Endothelial cell (in vitro differentiated cells): ENCODE measurements at places on chromosomes 2 and 18. TPM values are rescaled to one million over a fixed set of nuclear protein-coding genes. Genes with fewer than 3 reads are reported as not detected.

REG3G gene
- not detected for total RNA-seq

TDRD15 gene
- 0.05 TPM for total RNA-seq

KIF5C gene
- 50.6 TPM for total RNA-seq

KRCC1 gene
- total RNA-seq = 18.0 TPM

ORC4 gene
- 41.3 TPM for total RNA-seq

DTNA gene
- total RNA-seq = 17.9 TPM

DNA sequence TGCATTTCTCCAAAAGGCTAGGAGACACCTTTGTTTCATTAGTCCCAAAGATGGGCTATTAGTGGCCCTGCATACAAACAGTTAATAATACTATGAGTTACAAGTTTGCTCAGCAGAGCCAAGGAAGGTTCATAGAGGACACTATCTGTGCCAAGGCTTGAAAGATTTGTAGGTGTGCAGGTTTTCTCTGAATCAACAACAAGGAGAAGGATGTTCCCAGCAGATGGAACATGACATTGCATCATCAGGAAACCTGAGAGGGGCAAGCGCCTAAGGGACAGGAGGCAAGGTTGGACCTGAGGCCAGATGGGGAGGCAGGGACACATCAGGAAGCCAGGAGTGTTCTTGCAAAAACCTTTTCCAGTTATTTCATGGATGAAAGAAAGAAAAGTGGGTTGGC lies 35.4 kb upstream of the STK17B start:
- DNase-seq = no peak

DNA sequence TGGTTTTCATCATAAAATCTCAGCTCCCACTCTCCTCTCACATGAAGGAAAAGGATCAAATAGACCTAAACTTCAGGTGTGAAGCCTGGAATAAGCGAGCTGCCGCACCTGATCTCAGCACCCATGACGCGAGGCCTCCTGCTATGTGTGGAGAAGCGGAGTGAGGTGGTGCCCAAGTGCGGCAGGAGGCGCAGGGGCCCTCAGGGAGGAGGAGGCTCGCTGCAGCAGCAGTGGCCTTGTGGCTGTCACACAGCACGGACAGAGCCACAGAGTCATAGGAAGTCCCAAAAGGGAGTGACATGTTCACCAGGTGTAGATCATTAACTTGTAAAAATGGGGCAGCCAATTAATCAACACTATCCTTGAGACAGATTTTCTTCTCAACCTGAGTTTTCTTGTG lies 9.1 kb downstream of the SCLY start:
- no peak for DNase-seq

- DNase-seq = no peak
Observed at GRCh38 chr2:54332386-54332785, 76.4 kb upstream of the TSPYL6 start.

- no peak for DNase-seq
Observed at GRCh38 chr2:120857931-120858330, 122.3 kb downstream of the GLI2 start.

- no peak for DNase-seq
Observed at GRCh38 chr2:111053825-111054515, 66.7 kb upstream of the BCL2L11 start.

- no peak for DNase-seq
Observed at GRCh38 chr2:221405521-221405920, 166.6 kb downstream of the EPHA4 start.

DNA sequence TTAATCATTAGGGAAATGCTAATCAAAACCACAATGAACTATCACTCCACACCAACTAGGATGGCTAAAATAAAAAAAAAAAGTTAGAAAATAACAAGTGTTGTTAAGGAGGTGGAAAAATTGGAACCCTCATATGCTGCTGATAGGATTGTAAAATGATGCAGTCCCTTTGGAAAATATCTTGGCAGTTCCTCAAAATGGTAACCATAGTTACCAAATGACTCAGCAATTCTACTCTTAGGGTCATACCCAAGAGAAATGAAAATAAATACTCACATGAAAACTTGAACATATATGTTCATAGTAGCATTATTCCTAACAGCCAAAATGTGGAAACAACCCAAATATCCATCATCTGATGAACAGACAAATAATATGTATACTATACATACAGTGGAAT lies 15.7 kb upstream of the ACVR2A start:
- no peak for DNase-seq

DNA sequence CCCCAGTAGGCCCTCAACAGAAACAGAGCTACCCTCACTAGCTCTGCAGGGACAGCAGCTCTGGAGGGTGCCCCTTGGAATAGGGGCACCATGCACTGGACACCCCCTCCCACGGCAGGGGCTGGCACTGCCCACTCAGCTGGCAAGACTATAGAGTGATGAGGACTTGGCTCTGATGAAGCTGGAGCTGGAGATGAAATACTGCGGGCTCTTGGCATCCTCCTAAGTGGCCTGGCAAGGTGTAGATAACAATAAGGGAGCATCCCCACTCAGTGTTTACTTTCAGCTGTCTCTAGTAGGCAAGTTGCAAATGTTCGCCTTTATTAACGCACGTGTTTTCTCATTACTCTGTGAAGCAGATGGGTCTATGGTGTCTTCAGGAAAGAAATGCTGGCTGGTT lies 92.7 kb downstream of the PDCL3 start:
- no peak for DNase-seq

GRCh38 chr2:3201281-3201680 lies 176.3 kb downstream of the EIPR1 start:
- no peak for DNase-seq

- no peak for DNase-seq
Observed at GRCh38 chr2:221380062-221380461, 192.0 kb downstream of the EPHA4 start.

GRCh38 chr2:48345176-48345575 lies 184.8 kb upstream of the STON1 start:
- no peak for DNase-seq

DNA sequence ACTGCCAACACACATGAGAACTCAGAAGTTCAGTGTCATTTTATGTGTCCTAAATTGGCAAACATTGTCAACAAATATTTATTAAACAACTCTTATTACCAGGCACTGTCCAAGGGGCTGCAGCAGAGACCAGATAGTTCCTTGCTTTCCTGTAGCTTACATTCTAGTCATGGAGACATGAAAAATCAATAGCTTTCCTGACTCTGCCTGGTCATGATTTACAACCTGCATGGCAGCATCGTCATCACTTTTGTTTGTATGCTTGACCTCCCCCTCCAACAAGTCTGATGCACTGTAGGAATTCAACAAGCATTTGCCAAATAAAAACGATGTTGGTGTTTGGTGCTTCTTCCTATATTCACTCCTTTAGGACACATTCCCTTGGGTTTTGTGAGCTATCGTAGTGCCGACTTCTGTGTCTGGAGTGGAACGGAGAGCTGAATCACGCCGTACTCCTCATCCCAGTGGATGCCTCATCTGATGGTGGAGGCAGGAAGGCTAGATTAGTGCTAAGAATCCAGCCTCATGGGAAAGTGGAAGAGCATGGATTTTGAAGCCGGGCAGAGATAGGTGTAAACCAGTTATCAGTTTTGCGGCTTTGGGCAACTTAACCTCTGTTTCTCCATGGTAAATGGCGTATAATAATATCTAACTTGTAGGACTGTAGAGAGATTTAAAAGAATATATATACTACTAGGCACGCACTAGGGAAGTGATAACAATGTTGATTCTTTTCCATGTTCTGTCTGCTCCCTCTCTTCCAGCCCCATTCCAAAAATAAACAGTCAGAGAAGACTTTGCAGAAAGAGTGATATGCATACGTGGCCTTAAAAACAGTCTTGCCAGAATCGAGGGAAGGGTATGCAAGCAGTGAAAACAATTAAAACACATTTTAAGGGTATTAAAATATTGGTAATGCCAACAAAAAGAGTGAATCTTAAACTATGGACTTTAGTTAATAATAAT lies 120.5 kb upstream of the ZFP36L2 start:
- no peak for DNase-seq

DNA sequence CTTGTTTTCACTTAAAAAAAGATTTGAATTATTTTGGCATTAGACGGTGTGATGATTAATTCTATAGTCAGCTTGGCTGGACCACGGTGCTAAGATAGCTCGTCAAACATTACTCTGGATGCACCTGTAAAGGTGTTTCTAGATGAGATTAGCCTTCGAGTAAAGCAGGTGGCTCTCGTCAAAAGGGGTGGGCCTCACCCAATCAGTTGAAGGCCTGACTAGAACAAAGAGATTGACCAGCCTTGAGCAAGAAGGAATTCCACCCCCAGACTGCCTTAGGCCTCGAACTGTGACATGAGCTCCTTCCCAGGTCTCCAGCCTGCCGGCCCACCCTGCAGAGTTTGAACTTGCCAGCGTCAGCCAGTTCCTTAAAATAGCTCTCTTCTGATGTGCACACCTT lies 73.4 kb downstream of the TWIST2 start:
- no peak for DNase-seq

DNA sequence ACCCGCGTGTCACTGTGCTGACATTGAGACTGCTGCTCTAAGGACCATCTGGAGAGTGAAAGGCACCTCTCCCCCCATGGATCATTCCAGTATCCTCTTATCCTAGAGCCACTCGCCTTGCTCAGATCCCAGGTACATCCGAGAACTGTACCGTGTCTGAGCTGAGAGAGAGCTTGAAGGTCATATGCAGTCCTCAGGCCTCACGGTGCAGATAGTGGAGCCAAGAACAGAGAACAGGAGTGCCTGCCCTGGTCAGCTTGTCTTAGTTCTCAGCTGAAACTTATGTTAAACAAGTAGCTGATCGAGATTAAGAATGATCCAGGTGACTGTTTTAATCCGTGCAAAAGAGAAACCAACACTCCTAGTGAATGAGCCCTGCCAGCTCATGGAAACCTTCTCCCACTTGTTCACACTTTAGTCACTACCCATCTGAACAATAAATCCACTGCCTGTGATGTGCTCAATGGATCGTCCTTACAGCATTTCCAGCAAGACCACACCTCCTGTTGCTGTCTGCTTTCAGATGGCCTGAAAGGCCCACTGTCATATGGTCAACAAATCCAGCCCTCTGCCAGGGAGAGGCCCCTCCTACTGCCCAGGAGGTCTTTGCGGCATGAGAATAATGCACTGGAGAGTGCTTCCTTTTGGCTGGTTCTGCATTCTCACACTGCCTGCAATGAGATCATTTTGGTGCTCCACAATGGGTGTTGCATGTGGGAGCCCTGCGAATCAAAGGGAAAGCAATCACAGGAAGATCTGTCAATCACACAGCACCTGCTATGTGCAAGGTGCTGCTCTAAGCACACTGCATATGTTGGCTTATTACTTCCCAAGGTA lies 43.7 kb upstream of the APCDD1 start:
- DNase-seq = no peak

DNA sequence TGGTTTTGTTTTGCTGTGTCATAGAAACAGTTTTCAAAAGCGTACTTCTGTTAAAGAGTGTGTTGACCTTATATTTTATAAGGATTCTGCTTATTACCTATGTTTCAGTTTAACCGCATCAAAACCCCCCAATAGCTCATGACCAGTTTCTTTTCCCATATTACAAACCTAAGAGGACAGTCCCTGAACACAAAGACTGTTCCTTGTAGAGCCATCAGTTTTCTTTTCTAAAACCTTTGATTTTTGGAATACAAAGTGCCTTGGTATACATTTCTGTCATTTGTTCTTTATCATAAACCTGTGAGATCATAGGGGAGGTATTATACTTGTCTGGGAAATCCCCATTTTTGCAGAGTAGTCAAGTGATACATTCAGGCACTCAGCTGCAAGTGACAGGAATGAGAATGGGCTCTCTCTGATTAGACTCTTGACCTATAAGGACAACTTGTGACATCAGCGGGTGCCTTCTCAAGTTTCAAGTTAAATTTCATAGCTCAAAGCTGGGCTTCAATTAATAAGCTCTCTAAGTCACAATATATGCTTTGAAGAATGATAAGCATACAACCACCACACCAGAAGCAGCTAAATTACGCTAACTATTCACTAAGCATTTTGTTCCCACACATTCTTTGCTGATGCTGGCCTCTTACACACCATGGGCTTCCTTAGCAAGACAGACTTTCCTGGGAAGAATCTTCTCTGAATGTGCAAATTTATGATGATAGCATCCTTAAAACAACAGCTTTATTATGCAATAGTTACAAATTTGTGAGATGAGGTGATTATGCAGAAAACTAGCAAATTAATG lies 97.5 kb upstream of the CD302 start:
- DNase-seq = no peak

DNA sequence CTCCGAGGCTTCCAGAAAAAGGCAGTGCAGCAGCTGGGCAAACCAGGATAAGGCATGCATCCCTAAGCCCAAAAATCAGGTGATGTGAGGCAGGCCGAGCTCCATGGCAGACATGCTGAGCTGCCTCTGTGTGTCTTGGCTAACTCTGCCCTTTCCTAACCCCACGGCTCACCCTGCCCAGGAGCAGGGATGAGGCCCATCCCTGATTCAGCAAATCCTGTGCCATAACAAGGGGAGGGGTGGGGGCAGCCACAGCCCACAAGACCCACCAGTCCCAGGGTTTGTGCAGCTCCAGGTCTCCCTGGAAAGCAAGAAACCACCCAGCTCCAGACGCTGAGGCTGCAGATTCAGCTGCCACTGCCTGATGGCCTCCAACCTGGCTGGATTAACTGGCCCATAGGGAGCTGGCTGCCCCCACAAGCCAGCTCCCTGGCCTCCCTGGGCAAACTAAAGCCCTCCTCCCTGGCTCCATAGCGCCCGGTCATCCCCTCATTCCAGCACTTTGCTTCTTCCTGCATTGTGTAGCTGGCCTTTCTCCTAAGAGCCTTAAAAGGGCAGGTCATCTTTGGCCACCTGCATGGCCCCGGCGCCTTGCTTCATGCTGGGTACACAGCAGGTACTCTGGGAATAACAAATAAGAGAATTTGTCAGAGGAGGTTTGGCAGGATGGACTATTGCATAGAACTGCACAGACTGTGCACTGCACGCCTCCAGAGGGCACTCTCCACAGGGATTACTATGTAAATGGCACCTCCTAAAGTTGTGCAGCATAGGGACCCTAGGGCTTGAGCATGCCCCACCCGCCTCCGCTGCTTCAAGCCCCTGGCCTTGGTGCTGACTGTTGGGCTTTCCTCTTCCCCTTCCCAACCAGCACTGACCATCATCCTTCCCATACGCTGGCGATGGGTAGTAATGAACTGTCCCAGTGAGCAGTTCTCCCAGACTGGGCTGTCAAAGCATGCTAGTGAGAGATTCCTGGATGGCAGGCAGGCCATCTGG lies 10.7 kb downstream of the STEAP3 start:
- DNase-seq = peak; percentile 52

DNA sequence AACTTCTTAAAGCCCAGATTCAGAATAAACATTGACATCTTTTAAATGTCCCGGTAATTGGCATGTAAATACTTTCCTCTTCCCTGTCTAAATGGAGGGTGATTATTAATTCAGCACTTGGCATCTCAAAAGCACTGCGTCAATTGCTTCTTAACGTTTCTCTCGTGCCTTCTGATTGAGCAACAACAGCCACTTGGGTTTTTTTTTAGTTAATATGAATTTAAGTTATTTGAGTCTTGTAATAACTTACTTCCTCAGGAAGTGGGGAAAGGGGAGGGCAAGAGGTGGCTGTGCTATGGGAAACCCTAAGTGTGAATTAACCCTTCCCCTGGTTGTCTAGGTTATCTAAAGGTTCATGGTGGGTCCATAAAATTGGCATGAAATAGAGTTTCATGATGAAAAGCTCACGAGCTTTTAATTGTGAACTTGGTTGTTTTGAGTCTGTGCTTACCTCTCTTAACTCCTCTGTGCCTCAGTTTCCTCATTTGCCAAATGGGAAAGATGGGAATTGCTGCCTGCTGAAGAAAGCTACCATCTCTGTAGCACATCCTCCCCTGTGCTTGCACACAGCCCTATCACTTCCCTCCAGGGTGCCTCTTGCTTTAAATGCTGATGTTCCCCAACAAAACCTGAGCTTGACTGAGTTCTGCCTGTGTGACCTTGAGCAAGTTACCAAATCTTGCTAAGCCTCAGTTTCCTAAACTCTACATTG lies 126.3 kb upstream of the BCL2L11 start:
- no peak for DNase-seq
